ENCODE measurements at places on chromosomes 3 and 15.

- no peak for DNase-seq
Measured at GRCh38 chr3:102750322-102750721, 315.5 kb downstream of the ZPLD1 start.

DNA sequence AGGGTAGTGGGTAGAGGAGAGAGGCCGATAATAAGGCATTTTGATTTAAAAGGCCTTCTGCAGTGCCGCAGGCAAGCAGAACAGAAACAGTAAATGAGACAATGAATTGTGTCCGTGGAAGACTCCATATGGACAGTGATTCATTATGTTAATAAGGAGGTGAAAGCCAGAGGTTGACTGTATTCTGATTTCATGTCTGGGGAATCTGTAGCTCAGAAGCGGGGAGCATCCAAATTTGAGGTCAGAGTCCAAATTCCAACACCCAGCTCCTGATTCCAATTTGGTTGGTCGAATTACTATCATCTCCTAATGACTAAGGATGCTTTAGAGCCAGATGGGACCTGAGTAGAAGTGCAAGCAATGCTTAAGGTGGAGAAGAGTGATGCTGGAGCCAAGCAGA lies 1.0 kb upstream of the TBC1D21 start:
- DNase-seq, result no peak

GRCh38 chr15:88018869-88019641 lies 237.5 kb downstream of the NTRK3 start:
- DNase-seq, result no peak

GRCh38 chr3:33438881-33439545 lies 1.2 kb downstream of the UBP1 start:
- no peak for DNase-seq

- DNase-seq, result no peak
Measured at GRCh38 chr15:48355377-48355776, 24.1 kb downstream of the DUT start.

- no peak for DNase-seq
Measured at GRCh38 chr3:38653685-38654537, 4.4 kb upstream of the SCN5A start.

- DNase-seq, result no peak
Measured at GRCh38 chr15:63434576-63435186, 53.0 kb upstream of the CA12 start.

- peak; percentile 78 for DNase-seq
Measured at GRCh38 chr3:48435774-48436476, 4.0 kb downstream of the CCDC51 start.

DNA sequence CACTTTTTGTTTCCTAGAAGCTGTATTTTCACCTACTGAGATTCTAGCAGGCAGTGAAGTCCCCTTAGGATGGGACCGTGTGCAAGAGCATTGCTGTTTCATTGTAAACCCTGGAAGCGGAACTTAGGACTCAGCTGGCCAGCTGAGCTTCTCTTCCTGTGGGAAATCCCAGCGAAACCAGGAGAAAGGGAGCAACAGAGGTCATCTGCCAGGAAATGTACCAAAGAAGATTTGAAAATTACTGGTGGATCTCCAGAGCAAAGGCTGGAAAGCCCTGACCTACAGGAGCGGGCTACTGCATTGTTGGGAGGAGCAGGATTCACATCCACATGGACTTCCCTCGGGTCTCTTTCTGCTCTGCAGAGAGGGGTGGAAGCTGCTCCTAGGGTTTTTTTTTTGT lies 7.6 kb upstream of the ADPRH start:
- no peak for DNase-seq

DNA sequence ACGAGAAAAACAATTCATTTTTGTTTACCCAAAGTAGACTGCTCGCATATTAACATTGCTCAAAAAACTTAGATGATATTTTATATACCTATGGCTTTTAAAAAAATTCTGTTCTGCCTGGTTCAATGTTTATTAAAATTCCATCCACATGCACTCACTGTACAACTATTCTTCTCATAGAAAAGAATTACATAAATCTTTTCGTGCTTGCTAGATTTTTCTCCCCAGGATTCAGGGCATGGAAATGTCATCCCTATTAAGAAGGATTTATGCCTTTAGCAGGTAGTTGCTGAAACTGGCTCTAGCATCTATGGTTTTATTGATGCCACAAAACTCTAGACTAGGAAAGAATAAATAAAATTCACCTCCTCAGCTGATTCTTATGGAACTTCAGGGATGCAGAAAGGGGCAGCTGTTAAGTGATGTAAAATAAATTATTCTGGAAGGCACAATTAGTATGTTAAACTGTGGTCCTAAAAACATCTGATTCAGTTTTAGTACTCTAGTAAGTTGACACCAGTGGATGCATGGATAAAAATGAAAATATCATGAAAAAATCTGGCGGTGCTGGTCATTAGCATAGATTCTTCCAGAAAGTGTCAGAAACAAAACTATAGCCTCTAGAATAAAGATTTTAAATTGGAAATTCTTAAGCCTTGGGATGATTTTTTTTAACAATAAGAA lies 41.6 kb downstream of the AAGAB start:
- no peak for DNase-seq

DNA sequence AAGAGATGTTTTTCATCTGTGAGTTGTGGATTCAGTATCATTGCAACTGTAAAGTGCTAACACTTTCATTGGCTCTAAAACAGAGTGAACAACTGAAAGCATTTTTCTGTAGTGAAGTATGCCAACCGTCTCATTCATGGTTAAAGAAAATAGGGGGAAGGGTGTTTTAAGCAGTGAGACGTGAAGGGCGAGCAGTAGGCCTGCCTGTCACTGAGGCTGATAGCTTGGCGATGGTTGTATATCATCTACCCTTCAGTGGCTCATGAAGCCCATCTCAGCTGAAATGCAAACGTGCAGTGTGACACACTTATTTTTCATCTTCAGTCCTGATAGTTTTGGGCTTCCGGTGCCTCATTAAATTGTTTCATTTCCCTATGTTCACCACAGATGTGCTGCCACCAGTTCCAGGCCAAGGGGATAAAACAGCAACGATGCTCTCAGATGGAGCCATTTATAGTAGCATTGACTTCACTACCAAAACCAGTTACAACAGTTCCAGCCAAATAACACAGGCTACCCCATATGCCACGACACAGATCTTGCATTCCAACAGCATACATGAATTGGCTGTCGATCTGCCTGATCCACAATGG lies 562.0 kb downstream of the ROBO2 start:
- DNase-seq, result no peak

- DNase-seq, result no peak
Measured at GRCh38 chr3:19248143-19248542, 99.8 kb downstream of the KCNH8 start.

- DNase-seq, result no peak
Measured at GRCh38 chr3:31157047-31157694, 262.7 kb upstream of the GADL1 start.

DNA sequence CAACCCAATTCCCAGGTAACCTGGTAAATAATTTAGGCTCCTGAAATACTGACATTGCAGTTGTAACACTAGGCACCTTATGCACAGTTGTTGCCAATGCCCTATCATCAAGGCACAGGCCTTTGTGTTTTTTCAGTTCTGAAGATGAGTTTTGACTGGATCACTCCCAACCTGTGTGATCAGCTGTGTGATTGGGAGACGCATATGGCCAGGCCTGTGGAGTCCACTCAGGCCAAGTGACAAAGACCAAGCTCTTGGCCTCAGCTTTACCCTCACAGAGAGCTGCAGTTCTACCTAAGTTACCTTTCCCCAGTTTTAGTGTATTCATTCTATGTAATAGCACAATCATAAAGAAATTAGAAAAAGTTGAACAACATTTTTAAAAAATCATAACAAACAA lies 19.2 kb upstream of the AQP9 start:
- no peak for DNase-seq

GRCh38 chr15:92869263-92869940 lies 30.7 kb upstream of the CHD2 start:
- DNase-seq, result no peak

DNA sequence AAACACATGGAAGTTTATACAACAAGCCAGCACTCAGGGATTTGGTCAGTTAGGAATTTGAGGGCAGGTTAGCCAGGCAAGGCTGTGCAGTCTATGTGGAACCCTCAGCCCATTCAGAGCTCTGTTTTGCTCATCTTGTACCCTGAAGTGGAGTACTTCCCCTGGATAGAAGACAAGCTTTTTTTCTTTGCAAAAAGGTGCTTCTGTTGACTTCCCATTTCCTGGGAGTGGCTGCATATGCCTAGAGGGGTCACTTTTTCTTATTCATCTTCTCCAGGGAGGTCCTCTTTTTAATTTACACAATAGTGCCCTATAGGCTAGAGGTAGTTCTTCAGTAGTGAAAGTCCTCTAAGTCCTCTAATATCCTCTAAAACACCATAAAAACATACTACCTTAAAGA lies 225.0 kb upstream of the P2RY1 start:
- DNase-seq, result no peak

DNA sequence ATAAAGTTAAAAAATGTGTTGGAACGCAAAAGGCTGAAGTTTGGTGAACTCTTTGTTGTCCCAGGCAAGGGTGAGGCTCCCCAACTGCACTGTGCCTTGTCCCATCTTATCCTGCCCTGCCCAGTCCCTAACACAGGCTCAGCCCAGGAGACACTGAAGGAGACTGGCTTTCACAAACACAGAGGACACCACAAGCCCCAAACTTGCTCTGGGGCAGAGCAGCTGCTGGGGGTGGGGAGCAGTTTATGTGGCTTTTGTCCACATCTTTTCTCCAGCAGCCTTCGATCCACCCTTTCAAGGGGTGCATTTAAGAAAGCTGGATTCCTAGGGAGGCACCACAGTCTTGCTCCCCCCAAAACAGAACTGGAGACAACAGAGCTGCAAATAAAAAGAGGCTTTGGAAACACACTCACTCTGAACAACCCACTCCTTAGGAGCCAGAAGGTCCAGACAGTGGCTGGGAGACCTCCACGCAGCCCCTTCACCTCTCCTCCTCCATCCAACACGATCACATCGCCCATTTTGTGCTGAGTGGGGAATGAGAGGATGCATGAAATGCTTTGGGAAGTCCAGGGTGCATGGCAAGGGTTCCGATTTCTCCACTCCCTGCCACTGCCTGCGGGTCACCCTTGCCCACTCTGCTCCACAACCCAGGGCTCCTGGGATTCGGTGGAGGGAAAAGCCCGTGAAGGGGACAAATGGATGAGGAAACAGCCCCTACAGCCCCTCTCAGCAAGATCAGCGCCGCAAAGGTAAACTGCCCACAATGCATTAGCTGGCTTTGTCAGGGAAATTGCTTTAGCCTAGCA lies 260.5 kb upstream of the TLE3 start:
- no peak for DNase-seq

- DNase-seq, result no peak
Measured at GRCh38 chr3:94612631-94613030, 549.8 kb downstream of the NSUN3 start.

DNA sequence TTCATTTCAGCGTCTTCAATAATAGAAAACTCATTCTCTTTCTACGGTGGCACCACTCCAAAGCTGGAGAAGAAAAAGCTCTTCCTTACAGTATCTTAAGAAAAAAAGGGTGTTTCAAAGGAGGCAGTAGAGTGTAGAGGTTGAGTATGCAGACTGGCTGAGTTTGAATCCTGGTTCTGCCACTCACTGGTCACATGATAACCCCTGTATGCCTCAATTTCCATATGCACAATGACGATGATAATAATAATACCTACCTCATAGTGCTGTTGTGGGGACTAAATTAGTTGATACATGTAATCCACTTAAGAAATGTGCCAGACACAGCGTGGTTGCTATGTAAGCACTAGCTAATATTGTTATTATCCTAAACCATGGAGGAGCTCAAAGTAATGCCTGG lies 4.5 kb downstream of the ANP32A start:
- DNase-seq, result no peak

- no peak for DNase-seq
Measured at GRCh38 chr3:156751461-156752025, 74.6 kb upstream of the LEKR1 start.

- DNase-seq, result no peak
Measured at GRCh38 chr3:45975686-45976085, 19.9 kb downstream of the FYCO1 start.

DNA sequence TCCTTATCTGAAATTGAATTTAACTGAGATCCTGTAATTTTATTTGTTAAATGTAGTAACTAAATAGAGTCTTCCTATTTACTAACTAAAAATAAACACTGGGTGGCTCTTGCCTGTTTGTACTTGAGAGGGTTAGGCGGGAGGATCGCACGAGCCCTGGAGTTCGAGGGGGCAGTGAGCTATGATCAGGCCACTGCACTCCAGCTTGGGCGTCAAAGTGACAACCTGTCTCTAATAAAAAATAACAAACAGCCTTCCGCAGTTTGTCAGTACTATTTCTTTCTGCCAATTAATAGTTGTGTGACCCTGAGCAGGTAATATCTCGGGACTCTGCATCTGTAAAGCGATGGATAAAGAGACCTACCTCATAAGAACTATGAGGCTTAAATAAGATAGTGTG lies 768 bp upstream of the PDE12 start:
- no peak for DNase-seq

DNA sequence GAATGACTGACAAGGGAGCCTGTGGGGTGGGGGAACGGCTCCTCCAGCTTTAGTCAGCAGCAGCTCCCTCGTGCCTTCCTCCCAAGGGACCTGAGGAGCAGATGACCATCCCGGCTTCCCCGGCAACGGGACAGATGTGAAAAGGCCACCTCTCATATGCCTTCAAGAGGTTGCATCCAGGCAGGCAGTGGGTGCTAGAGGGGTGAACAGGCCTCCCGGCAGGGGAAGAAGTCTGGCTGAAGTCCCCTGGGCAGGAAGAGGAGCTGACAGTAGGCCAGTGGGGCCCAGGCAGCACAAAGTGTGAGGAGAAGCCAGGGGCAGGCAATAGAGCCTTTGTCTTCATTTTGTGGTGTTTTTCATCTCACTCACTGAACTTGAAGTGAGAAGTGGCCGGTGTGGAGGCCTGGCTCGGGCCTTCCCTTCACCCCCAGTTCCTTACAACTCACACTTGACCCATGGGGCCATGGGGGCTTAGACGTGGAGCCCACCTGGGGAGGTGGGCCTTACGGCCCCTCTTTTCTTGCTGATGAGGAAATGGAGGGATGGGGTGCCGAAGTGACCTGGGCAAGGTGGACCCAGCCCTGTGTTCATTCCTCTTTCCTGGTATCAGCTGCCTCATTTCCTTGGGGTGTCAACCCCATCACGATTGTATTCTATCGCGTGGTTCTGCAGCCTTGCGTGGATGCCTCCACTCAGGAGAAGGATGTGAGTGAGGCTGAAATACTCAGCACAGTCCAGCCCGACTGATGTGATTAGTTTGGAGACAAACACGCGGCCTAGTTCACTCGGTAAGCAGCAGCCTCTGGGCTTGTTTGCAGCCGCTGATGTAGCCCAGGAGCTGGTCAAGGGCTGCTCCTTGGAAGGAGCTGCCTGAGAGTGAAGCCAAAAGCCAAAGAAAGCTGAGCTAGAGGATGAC lies 115.5 kb upstream of the ALDH1A3 start:
- no peak for DNase-seq

GRCh38 chr3:42205800-42206514 lies 60.0 kb downstream of the CCK start:
- no peak for DNase-seq

DNA sequence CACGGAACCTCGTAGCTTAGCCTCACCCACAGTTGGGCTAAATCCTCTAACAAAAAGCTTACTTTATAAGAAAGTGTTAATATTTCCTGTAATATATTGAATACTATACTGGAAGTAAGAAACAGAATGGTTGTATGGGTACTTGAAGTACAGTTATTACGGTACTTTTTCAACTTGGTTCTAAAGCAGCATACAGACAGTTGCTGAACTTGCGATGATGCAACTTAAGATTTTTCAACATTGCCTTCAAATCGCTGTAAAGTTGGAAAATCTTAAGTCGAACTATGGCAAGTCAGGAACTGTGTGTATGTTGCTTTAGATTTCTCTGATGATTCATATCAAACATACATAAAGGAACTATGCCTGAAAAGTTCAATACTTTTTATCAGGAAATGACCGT lies 204.4 kb upstream of the C2CD4B start:
- no peak for DNase-seq

GRCh38 chr3:42685363-42685881 lies at the start of gene KLHL40:
KLHL40 (plus strand) TSS chr3:42685537; CDS start chr3:42685619, 82 bp downstream.
- DNase-seq, result no peak
